ENCODE measurements at places on chromosomes 5 and 9.

GRCh38 chr5:170327168-170327567 lies 29.6 kb upstream of the LCP2 start:
- DNase-seq = no peak

DNA sequence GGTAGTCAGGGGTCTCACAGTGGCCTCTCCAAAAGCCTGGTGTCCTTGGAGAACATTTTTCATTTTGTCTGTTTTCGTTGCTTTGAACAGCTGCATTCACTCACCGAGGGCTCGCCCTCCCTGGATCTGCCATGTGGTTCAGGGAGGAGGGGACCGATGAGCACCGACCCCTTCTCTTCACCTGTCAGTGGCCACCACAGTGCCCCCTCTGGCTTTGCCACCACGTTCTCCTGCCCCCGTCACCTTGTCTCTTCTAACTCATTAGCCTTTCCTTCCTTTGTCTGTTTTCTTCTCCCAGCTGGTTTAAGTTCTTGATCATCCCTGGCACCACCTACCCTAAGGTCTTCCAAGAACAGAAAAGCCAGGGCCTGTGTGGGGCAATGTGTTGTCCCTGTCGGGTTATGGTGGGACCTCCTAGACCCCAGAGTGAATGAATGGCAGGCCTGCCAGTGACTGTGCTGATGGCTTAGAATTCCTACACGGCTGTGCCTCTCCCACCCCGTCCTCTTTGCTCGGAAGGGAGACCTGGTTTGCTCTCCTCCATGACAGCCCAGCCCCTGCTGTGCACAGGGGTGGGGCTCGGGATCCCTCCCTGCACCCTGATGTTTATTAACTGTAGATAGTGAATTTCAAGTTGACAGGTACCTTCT lies 90.0 kb downstream of the ANKRD33B start:
- DNase-seq = no peak

DNA sequence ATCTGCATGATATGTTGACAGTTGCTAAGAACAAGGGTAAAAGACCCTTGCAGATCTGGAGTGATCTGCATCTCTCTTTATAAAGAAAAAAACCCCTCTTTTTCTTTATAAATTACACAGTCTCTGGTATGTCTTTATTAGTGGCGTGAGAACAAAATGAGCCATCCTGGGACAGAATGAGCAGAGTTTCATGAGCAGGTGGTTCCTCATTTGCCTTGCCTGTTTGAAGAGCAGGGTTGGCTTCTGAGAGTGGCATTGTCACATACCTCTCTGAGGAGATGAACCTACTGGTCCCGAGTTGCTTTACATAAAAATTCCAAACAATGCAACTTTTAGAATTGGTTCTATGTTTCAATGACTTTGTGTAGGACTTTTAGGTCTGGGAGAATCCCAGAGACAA lies 94.3 kb downstream of the INSYN2B start:
- DNase-seq = no peak

DNA sequence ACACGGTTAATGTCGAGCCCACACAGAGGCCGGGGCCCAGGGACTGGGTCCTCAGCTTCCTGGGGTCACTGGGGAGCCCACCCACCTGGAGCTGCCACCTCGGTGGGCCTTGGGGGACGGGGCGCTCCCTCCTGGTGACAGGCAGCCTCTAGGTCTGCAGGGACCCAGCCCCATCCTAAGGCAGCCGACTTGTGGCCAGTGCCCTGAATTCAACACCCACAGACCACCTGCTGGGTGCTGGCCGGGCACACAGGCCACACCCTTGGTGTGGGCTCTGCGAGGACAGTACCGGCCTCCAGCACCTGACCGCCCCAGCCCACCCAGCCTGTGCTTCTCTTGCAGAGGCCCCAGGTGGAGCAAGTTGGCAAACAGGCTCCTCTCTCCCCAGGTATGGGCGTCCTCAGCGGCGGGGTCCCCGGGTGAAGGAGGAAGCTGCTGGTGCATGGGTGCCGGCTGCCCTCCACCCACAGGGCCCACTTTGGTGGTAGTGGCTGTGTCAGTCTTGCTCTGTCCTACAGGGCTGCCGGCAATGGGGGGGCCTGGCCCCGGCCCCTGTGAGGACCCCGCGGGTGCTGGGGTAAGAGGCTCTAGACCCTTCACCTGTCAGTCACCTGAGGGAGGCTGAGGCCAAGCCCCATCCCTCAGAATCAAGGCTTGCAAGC lies 8.3 kb downstream of the ENTPD8 start:
- no peak for DNase-seq

DNA sequence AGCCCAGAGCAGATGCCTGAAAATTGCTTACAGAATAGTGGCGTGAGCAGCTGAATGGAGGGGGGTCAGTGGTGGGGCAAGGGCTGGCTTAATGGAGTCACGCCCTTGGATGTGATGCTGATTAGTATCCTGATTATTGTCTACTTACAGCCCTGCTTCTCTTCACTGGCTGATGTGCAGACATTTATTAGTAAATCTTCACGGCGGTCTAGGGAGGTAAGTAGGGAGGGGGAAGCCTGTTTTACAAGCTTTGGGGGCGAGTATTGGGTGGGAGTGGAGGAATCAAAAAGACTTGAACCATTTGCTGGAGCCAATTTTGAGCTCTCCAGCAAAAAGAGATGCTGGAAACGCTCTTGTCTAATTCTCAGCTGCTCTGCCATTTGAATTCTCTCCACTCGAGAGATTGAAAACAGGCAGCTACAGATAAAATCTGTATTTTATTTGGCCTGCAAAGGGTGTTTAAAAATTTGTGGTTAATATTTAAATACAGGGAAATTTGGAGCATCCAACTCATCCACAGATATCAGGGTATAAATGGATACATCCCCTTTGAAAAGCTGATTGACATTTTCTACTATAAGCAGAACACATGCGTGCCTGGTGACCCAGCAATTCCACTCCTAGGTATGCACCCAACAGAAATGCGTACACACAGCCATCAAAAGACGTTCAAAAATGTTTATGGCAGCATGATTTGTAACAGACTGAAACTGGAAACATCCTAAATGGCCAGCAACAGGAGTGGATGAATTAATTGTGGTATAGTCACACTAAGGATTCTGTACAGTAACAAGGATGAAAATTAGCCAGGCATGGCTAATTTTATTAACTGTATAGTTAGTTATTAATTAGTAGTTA lies 19.5 kb upstream of the ALDH1B1 start:
- DNase-seq = no peak

- DNase-seq = no peak
Measured at GRCh38 chr5:133219296-133219695, 167.5 kb downstream of the HSPA4 start.

GRCh38 chr9:20604562-20604961 lies 17.7 kb downstream of the MLLT3 start:
- peak; percentile 73 for DNase-seq

GRCh38 chr5:74063346-74063745 lies 437.4 kb downstream of the ARHGEF28 start:
- no peak for DNase-seq

- peak; percentile 26 for DNase-seq
Measured at GRCh38 chr9:90870621-90871326, 69.2 kb downstream of the SYK start.

DNA sequence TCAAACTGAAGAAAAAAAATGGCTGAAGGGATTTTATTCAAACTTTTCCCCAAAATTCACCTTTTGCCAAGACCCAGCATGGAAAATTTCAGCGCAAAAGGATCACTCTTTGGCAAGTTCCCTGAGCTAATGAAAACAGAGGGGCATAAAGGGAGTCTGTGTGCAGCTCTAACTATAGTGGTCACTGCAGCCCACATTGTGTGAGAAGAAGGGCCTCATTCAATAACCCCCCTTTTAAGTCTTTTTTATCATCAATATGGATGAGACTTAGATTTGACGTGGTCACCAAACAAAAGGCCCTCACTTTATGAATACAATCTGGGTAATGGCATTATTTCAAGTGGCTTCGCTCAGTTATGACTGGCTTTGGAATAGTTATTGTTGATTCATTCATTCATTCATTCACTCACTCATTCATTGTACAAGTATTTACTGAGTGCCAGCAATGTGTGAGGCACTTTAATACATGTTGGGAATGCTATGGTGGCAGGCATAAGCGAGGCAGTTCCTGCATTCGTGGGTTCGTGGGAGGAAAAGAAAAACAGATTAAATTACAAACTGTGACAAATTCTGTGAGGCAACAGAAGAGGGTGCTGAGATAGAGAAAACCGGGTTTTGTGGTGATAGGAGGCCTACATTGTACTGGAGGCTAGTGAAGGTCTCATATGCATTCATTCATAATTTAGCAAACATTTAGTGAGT lies 145.7 kb upstream of the KLF4 start:
- DNase-seq = no peak

DNA sequence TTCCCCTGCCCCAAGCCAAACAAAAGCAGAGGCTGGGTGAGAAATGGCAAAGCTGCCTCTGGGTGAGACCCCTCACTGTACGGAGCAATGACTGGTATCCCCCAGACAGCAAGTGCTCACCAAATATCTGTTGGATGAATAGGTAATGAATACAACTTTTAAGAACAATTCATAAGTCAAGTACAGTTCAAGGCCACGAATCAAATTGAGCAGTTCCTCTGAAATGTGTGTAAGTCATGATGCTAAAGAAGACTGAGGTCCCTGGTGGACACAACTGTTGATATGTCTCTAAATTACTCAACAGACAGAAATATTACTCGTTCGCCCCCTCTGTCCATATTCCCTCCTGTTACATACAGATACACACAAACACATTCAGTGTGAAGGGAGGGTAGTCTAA lies 160.7 kb downstream of the GLIS3 start:
- peak; percentile 12 for DNase-seq

- no peak for DNase-seq
Measured at GRCh38 chr9:89542401-89543021, 44.6 kb upstream of the SEMA4D start.

- peak; percentile 23 for DNase-seq
Measured at GRCh38 chr5:58466939-58467338, 7.1 kb upstream of the PLK2 start.

GRCh38 chr9:115730396-115730795 lies 423.2 kb upstream of the PAPPA start:
- no peak for DNase-seq

GRCh38 chr5:59371525-59372127 lies 521.9 kb downstream of the PDE4D start:
- DNase-seq = no peak

- peak; percentile 87 for DNase-seq
Measured at GRCh38 chr5:13188371-13188770, 756.1 kb downstream of the DNAH5 start.

DNA sequence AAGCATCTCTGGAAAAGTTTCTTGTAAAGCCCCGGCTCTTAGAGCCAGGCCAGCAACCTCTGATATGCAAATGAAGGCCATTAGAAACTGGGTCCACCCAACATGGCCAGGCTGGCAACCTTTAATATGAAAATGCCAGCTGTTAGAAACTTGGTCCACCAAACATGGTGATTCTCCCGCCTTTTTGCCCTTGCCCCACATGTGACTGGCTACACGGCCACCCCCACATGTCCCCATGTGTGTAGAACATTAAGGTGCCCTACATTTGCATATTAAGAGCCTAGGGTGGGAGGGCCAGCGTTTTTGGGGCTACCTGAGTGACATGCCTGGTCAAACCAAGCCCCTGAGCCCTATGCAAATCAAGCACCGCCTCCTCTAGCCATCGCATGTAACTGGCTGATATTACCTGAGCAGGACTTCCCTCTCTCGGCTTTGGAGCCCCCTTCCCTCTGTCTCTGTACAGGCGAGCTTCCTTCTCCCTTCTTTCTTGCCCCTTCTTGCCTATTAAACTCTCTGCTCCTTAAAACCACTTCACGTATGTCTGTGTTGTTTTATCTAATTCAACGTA lies 39.0 kb downstream of the S100Z start:
- no peak for DNase-seq

DNA sequence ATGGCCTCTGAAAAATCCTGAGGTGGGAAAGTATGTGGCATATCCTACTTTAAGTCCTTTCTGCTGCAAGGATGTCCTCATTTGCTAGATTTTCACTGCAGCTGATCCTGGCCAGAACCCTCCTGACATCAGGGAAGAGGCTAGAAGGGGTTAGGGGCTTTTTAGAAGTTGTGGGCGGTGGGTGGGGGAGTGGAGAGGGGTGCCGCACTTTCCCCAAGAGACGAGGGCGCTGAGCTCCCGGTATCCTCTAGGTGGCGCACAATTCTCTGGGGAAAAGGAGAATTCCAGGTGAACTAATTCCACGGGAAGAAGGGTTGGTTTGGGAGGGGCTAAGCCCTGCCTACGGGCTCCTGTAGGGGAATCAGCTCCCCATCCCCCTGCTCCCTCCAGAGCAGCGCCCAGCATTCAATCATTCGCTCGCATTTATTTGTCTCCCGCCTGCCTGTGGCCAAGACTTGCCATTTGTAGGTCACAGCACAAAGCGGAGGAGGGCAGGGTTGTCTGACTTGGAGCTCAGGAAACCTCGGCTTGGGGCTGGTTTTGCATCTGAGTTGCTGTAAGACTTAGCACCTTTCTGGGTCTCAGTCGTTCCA lies 42.9 kb upstream of the HAND1 start:
- DNase-seq = no peak

GRCh38 chr5:137078171-137078665 lies 420.9 kb downstream of the SPOCK1 start:
- DNase-seq = no peak

DNA sequence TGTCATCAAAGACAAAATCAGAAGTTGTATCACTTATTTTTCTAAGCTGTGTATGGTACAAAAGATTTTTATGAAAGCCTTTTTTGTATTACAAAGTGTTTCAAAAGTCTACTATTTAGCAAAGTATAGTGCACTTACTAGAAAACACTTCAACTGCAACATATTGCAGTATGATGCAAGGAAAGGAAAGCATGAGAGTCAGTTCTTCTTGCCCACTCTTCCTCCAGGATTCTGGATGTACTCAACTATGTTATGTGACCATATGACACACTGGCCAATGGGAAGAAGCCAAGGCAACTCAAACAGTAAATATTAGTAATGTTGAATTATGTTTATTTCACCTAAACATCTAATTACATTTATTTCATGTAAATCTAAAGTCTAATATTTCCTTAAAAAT lies 49.5 kb upstream of the TYRP1 start:
- no peak for DNase-seq

DNA sequence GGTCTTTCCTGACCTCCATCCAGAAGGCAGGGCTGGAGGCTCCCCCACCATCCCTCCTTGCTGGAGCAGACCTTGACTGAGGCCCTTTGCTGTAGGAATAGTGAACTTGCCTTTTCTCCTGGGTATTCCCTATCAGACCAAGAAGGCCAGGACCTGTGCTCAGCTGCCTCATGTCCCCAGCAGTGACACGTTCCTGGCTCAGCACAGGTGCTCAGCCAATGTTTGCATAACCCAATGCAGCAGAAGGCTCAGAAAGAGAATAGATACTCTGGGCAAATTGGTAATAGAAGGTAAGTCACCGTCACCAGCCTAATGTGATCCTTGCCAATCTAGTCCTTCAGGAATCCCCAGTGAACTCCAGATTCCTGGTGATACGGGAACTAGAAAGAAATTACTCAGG lies 96.4 kb downstream of the ACTL7B start:
- no peak for DNase-seq

GRCh38 chr5:14174230-14174636 lies 31.1 kb downstream of the TRIO start:
- DNase-seq = peak; percentile 85

DNA sequence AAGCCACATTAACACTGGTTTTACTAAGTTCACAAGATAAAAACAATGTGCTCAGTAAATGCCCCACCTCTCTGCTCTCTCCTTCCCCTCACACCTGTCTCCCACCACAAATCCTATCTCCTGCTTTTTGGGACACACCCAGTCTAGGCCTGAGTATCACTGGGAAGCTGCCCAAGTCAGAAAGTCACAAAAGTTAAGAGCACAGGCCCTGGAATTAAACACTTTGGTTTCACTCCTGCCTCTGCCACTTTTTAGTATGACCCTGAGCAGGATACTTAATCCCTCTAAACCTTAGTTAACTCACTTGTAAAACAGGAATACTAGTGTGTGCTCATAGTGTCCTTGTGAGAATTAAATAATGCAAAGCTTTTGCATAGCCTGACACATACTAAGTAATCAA lies 11.3 kb downstream of the C5 start:
- no peak for DNase-seq

All from HCEC 1CT (cell line).